SW 1271 (cell line): ENCODE measurements at places on chromosomes 7 and 10.

DNA sequence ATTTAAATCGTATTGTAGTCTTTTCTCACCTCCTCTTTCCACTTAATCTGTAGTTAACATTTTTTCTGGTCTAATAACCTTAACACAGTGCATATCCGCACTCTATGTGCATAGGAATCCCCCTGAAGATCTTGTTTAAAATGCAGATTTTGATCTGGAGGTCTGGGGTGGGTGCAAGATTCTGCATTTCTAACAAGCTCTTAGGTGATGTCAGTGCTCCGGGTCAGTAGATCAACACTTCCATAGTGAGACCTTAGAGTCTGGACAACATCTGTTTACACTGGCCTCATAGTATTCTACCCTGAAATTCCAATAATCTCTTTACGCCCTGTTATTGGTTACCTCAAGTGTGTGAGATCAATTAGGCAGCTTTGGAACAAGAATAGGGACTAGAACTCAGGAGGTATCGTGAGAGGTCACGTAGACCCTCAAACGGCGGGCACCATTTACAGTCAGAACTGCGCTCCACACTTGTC, 434 bp upstream of the PLEKHA8 start:
- no peak for DNase-seq

- no peak for DNase-seq
These were observed 22.5 kb upstream of the ECHDC3 start for GRCh38 chr10:11719496-11720259.

- DNase-seq, result no peak
These were observed 13.6 kb upstream of the MICU1 start for GRCh38 chr10:72639441-72639873.

DNA sequence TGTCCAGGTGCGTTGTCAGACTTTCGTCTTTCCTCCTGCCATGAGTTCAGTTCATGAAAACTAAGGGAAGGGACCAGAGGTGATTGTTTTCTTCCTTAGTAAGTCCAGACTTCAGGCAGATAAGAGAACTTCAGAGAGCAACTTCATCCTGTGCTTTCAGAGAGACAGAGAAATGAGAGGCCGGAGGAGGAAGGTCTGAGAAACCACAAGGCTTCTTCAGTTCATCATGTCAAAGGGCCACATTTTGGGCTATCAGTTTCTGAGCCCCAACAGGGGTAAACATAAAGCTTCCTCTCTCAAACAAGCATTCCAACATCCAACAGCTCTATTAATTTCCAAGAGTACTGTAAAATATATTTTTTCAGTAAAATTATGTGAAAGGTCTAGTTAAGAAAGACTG, 668.4 kb upstream of the NRP1 start:
- no peak for DNase-seq

- no peak for DNase-seq
These were observed 22.3 kb upstream of the TMEM72 start for GRCh38 chr10:44888886-44889285.

DNA sequence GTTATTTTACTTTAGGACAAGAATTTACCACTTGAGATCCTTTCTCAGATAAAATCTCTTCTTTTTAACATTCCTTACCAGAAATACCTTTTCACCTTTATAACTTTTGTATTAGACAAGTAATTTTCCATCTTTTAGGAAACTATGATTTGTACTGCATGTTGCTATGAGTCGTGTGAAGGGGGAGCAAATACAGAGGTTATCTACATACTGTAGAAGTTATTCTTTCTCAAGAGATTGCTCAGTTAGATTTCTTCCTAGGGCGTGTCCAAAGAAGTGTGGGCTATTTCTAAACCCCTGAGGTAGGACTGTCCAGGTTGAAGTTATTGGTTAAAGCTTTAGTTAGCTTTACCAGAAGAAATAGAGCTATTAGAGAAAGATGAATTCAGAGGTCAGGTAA, 30.2 kb upstream of the ARHGAP12 start:
- no peak for DNase-seq

DNA sequence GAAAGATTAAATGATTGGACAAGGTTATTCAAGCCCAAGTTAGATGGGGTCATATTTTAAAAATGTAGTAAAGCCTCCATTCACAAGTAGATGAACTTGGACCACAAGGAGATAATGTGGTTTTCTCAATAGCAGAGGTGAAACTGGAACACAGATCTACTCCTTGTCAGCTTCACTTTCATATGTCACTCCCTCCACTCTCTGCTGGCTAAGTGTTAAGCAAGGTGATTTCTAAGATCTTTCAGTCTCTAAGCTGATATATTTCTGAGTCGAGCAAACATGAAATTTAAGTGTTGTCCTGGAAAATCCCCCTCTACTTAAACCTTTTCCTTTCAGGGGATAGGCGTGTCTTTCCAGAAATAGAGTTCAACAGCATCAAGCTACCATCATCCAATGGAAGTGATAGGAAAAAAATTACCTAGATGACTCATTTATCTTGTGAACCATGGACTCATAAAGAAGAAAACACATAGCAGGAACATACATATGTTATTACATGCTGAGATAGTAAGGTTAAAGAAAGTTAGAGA, 275.0 kb downstream of the PTEN start:
- DNase-seq, result no peak

GRCh38 chr10:73872190-73872710, 2.1 kb downstream of the CAMK2G start:
- no peak for DNase-seq

DNA sequence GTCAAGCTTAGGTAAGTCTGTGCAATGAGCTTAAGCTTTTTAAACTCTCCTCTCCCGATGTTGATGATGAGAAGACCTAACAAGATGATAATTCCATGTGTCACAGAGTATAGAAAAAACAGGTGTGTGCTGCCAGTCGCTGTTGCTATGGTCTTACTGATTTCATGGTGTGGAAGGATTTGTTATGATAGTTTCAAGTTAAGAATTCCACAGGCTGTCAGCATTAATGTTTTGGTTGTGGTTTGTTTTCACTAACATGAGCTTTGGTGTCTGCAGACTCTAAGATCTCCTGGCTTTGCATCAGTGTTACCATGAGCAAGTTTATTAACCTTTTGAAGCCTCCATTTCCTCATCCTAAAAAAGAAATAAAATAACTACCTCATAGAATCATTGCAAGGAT, 123.7 kb downstream of the NSUN6 start:
- DNase-seq, result no peak

GRCh38 chr7:21656796-21657195, 114.0 kb downstream of the DNAH11 start:
- no peak for DNase-seq

DNA sequence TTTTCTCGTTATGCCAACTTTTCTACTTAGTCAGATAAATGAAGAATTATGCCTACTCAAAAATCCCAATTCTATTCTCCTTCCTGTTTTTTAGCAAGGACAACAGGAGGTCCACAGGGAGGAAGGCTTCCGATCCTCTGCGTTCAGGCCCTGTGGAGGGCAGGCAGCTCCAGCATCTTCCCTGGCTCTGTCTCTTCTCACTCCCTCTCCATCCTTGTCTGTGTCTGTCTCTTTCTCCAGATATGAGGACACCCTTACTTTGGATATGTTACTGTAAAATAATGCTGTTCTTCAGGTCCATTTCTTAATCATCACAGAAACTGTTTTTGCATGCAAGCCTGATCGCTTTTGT, 166.6 kb downstream of the ELMO1 start:
- no peak for DNase-seq

- no peak for DNase-seq
These were observed 58.1 kb downstream of the CTBP2 start for GRCh38 chr10:125102246-125102645.
